ENCODE measurements at places on chromosomes 4 and X. TPM values are rescaled to one million over a fixed set of nuclear protein-coding genes. Genes with fewer than 3 reads are reported as not detected.

Gene OTUD6A
- not detected for total RNA-seq

Gene FREM3
- 0.44 TPM for total RNA-seq

Gene C4orf36
- 0.31 TPM for total RNA-seq

Gene DDX53
- not detected for total RNA-seq

Gene NOX1
- total RNA-seq: not detected

Gene NUDT11
- total RNA-seq: 7.3 TPM

Gene HSFX4
- not detected for total RNA-seq

Gene DCHS2
- under 0.01 TPM for total RNA-seq

Gene RASGEF1B
- 10.9 TPM for total RNA-seq

Gene SSX1
- not detected for total RNA-seq

Gene AFAP1
- total RNA-seq: 53.8 TPM

Gene DCAF12L1
- total RNA-seq: not detected

Gene GATA1
- not detected for total RNA-seq

Gene PAGE5
- total RNA-seq: not detected

Gene SLC16A2
- total RNA-seq: 5.0 TPM

Gene ASMT
- not detected for total RNA-seq

Gene PCDH10
- 50.9 TPM for total RNA-seq

Gene VCX3B
- total RNA-seq: not detected
